ENCODE measurements at places on chromosomes 2 and 18.

DNA sequence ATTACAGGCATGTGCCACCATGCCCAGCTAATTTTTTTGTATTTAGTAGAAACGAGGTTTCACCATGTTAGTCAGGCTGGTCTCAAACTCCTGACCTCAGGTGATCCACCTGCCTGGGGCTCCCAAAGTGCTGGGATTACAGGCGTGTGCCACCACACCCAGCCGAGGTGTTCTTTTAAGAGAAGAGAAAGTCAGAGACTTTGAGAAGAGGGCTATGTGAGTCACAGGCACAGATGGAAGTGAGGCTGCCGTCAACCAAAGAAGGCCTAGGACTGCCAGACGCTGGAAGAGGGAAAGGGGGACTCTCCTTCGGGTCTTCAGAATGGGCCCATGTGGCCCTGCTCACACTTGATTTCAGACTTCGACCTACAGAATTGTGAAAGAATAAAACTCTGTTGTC, 67.2 kb upstream of the SH3BP4 start:
- DNase-seq: no peak

- DNase-seq: no peak
Observed at GRCh38 chr2:127162261-127163089, 55.5 kb upstream of the BIN1 start.

DNA sequence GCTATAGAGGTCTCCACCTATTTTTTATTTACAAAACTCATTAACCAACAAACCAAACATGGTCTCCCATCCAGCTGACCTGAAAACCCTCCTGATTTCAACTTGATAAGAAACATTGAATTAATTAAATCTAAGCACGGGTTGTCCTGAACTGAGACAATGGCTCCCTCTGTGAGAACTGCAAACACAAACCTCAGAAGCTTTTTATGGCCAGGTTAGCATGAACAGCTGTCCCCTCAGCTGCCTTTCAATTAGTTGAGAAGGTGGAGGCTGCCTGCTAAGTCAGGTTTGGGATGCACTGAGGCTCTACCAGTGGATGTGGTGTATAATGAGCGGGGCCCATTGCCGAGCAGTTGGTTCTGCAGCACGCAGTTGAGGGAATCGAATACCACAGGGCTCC, 258.5 kb upstream of the DDX18 start:
- no peak for DNase-seq

DNA sequence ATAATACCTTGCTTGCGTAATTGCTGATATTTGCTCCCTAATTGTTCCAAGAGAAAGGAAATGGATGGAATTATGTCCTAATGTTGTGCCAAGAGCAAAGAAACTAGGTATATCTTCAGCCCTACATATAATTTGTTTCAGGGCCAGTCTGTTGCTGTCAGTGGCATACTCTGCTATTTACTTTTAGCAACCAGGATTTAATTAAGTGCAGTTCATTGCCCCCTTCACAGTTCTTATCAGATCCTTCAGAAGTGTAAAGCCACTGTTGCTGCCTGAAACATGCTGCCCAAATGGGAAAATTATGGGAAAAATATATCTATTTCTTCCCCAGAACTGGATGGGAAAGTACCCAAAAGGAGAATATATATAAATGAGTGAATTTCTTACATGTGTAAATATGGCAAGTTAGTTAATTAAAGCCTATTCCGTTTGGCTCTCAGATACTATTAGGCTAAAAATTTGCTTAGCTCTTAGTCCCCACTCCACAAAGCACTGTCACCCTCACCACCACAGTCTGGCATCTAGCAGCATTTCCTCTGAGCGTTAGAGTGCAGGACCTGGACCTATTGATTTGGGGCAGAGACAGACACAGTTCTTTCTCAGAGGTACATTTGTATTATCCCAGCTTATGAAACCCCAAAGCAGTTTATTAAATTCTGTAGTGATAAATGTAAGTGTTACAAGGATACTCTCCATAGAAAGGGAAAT, 72.8 kb upstream of the DTNA start:
- DNase-seq: no peak

GRCh38 chr2:164456619-164457018, 164.7 kb downstream of the GRB14 start:
- no peak for DNase-seq

DNA sequence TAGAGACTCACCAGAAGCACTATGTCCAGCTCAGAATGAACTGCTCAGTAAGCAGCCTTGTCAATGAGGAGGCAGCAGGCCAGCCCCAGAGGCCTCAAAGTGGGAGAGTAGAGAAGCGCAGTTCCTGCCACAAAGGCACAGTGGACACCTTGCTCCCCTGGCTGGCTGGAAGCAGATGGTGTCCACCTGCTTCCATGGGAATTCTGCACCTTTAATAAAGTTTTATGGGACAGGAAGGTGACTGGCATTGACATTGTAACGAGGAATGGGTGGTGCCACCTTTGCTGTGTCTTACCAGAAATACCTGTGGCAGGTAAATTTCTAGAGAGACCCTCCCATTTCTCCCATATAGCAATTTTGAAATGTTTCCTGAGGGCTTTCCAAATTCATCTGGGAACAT, 6.7 kb upstream of the IL1B start:
- DNase-seq: no peak

DNA sequence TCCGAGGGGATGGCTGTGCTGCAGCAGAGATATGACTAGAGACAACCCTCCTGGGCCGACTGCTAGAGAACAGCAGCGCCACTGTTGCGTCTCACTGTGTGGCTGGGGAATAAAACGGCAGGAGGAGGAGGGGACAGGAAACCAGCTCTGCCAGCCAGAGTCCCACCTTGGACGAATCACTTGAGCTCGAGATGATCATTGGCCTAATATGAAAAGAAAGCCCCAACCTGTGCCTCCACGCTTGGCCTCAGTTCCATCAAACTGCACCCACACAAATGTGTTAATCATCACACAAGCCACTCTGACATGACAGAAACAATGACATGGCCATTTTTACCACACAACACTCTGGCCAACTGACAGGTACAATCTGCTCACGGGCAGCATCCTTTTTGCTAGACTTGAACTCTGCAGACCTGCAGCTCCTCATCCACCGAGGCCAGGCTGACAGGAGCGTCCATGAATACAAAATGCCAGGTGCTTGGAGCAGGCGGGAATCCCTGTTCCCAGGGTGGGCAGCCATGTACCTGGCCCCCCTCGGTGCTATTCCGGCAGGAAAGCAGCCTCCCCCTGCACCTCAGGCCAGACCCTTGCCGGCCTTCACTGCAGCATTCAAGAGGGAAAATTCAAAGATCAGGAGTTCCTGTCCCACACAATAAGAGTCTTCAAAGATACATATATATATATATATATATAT, 52.3 kb downstream of the PARD6G start:
- no peak for DNase-seq

DNA sequence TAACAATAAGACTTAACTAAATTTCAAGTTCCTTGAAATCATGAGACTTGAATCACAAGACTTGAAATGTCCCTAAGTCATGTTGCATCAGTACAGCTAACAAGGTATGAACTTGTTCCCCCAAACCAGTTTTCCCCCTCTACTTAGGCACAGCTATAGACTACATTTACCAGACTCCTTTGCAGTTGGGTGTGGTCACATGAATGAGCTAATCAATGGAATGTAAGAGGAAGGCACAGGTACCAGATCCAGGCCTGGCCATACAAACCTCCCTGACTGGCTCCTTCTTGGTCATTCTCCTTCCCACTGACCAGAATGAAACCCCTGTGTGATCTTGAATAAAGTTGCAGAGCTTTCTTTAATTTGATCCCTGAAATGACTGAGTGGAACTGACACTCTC, 77.8 kb downstream of the DNER start:
- DNase-seq: no peak

DNA sequence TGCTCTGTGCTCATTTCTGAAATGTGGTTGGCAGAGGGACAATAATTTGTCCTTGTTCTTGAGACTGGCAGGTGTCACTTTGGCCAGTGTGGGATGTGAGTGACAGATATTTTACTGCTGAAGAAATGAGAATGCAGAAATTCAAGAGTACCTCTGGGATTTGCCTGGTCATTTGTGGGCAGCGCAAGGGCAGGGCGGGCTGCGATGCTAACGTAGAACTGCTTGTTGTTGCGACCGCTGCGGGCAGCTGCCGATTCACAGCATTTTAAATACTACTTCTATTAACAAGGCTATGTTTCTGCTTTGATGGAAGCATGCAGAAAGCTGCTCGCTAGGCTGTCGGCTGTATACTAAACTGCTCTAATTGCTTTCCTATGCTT, 268.6 kb downstream of the FIGN start:
- no peak for DNase-seq

DNA sequence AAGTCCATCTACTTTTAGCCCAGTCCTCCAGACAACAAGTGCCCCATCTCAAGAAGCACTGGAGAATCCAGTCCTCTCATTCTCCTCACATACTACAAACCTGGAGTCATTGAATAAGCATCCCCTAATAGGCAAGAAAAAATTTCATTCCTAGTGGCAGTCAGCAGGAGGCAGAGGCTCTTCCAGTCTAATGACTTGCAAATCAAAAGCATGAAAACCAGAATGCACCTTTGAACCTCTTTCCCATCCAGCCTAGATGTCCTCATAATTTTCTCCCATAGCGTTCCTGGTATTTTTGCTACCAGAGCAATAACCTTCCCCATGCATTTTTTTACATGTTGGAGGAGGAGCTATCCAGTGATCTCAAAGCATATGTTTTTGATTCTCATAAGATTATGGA, 252.6 kb downstream of the TTC32 start:
- no peak for DNase-seq

DNA sequence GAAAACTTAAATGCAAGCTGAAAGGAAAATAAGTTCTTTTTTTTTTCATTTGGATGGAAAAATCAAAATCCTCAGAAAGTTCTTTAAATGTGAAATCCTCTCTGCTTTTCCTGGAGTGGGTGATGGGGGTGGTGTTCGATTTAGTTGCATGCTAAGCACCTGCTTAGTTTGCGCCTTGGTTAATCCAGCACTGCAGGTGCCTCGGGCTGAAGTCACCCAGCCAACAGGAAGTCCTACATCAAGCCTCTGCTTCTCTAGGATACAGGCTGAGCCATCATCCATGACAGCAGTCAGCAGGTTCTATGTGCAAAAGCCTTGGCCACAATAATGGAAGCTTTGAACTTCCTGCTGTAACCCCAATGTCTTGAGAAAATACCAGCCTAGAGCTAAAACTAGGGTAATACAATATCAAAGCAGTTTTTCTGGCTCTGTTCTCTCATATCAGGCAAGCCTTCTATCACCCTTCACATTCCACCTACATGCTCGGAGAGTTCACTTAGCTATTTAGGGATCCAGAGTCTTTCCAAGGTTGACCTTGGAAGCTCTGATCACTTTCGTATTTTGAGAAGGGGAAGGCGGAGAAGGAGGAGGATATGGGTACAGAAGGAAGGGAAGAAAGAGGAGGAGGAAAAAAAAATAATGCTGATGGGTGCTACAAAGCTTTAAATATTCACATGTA, 116.1 kb upstream of the LRRTM1 start:
- DNase-seq: no peak

DNA sequence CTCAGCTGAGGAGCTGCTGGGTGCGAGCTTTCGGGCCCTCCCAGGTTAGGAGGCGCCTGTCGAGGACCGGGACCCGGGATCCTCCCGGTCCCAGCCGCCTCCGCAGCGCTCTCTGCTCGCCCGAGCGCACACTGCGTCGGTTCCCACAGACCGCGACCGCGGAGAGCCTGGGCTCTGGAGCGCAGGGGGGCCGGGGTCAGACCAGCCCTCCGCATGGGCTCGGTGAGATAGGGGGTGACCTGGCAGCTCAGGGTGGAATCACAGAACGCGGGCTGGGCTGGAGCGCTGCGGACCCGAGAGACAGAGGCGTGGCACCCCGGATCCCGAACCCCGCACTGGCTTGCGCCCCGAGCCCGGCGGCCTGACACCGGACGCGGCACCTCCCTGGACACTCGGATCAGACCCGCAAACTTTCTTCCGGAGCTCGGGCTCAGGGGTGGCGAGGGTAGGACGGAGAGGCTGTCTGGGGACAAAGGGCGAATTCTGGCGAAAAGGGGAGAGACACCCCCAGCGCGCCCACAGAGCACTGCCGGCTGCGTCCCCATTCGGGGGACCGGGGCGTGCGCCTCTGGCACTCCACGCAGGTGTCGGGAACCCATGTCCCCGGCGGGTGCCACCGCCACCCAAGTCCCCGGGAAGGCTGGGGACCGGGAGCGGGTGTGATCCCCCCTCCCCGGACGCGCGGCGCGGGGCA, 612 bp downstream of the DIPK1C start:
- no peak for DNase-seq

DNA sequence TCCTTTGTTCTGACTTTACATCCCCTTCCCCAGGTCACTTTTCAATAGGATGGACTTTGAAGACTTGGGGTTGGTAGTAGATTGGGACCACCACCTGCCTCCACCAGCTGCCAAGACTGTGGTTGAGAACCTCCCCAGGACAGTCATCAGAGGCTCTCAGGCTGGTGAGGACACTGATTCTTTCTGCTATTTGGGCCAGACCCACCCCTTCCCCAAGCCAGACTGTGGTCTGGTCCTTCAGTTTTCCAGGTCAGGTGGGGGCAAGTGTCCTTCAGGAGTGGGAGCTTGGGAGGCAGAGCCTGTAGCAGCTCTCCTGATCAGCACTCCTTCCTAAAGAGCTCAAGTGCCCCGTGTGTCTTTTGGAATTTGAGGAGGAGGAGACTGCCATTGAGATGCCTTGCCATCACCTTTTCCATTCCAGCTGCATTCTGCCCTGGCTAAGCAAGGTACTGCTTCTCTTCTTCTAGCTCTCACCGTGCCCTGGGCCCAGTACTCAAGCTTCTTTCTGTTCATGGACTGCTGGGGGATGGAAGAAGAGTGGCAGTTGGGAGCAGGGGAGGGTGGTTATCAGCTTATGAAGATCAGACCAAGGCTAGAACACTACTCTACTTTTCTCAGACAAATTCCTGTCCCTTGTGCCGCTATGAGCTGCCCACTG, 1.1 kb downstream of the RNF181 start:
- no peak for DNase-seq

GRCh38 chr18:25704494-25704893, 352.5 kb upstream of the ZNF521 start:
- DNase-seq: no peak

DNA sequence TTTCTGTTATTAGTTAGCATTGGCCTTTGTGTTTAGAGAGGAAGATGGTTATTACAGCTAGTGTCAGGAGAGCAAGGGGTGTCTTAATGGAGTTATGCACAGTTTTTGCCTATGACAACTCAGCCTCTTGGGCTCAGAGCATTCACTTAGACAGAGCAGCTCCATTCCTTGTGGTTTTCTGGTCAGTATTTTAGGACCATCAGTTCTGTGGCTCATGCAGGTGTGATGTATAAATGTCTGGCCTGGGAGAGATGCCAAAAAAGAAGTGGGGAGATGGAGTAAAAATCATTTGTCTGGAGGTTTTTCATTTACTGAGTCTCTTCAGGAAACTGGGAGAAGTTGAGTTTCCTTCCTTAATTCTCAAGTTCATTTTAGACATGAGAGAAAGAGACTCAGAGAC, 79.7 kb downstream of the PRKCE start:
- DNase-seq: no peak

GRCh38 chr2:226601881-226602662, 197.5 kb downstream of the IRS1 start:
- DNase-seq: no peak

Data from activated CD4-positive, alpha-beta T cell treated with anti-CD3 and anti-CD28 coated beads, Interleukin-10, Interleukin-2, amounts not matched to agents 100 ng/mL and 50 ng/mL, durations not matched to agents 16 hours and 8 hours (primary cell).